ENCODE measurements at places on chromosomes 16 and 17.

DNA sequence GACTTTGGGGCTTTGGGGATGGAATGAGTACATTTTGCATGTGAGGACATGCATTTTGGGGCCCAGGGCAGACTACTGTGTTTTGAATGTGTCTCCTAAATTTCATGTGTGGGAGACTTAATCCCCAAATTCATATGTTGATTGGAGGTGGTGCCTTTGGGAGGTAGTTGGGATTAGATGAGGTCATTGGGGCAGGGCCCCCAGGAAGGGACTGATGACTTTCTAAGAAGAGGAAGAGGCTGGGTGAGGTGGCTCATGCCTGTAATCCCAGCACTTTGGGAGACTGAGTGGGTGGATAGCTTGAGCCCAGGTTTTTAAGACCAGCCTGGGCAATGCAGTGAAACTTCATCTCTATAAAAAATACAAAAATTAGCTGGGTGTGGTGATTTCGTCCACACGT is 42.8 kb upstream of the RAI1 start:
- no peak for DNase-seq

- DNase-seq: no peak
Observed at GRCh38 chr16:28298511-28298878, 6.2 kb downstream of the SBK1 start.

DNA sequence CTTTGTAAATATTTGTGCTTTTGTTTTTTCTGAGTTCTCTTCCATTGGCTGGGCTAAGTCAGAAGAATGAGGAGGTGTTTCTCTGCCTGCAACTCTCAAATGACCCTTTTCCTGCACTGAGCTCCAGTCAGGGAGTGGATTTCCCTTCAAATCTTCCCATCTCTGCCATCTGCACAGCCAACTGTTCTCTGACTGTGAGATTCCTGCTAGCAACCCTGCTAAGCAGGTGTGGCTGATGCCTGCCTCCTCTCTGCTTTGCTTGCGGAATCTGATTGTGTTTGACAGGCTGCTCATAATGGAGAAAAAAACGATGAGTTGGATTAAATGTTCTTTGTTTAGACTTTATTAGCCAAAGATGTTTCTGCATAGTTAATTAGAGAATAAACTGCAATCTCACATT is 519.8 kb downstream of the TMEM114 start:
- no peak for DNase-seq

DNA sequence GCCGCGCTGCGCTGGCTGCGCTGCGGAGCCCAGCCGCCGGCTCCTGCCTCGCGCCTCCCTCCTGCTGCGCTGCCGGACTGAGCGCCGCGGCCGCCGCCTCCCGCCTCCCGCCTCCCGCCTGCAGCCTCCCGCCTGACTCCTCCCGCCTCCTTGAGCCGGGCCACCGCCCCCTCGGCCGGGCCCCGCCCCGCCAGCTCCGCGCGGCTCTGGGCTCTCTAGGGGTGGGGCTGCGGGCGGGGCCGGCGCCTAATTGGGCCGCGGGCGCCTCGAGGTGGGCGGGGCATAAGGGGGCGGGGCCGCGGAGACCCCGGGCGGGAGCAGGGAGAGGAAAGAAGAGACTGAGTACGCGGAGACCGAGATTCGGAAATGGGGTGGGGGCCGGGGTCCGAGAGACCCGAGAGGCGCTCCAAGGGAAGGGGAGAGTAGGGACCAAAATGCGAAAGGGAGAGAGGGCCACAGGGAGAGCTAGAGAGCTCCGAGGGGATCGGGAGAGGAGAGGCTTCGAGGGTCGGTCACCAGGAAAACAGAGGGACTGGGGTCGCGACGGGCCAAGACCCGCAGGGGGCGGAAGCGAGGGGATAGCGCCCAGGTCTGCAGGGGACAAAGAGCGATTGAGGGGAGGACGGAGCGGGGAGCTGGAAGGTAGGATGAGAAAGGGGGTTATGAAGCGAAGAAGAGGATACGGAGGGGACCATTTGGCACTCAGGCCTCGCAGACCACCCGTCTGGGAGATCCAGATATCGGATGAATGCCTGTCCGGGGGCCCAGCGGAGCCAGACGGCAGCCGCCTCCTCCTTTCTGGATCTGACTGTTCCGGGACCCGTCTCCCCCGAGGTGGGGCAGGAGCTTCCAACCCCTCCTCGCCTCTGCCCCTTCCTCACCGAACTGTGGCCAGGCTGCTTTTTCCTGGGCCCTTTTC is at the start of gene C1QL1:
TSS of gene C1QL1 (minus strand) at position 79 of the 919 bp plus-strand sequence. CDS start 255 bp downstream, outside the sequence.
- DNase-seq: peak; percentile 73

DNA sequence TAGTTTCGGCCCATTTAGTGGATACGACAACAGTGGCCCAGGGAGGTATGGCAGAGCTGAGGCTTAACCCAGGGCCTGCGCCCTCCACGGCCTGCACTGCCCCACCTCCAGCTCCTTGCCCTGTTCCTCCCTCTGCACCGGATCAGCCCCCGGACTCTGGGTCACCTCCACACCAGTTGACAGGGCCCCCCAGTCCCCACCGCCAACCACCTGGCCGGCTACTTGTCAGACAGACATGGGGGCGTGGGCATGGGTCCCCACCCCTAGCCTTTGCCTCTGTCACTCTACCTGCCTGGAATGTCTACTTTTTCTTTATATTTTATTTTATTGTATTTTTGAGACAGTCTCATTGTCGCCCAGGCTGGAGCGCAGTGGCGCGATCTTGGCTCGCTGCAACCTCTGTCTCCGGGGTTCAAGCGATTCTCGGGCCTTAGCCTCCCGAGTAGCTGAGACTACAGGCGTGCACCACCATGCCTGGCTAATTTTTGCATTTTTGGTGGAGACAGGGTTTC is 3.0 kb upstream of the ACTG1 start:
- DNase-seq: no peak

DNA sequence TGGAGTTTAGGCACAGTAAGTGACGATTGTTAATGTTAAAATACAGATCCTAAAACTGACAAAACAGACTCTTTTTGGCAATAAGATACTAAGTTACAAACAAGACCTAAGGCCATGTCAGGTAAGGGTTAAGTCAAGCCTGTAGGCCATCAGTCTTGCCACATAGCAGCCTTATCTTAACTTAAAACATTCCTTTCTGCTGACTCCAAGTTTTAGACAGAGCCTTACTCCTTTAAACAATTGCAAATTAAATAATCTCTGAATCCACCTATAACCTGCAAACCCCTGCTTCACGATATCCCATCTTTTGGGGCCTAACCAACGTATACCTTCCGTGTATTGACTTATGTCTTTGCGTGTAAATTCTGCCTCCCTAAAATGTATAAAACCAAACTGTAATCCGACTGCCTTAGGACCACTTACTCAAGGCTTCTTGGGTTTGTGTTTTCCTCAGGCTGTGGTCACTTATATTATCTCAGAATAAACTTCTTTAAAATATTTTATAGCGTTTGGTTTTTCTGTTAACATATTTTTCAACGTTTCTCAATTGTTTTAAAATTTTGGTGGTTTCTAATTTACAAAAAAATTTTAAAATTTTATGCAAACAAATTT is 64.4 kb downstream of the EFCAB5 start:
- no peak for DNase-seq

DNA sequence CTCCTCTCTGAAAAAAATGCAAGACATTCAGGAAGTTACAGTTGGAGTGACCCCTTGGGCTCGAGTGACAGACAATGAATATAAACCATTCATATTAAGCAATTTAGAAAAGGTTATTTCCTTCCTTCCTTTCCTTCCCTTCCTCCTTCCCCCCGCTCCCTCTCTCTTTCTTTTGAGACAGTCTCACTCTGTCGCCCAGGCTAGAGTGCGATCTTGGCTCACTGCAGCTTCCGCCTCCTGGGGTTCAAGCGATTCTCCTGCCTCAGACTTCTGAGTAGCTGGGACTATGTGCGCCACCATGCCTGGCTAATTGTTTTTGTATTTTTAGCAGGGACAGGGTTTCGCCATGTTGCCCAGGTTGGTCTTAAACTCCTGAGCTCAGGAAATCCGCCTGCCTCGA is 13.2 kb downstream of the PSMD12 start:
- DNase-seq: no peak

DNA sequence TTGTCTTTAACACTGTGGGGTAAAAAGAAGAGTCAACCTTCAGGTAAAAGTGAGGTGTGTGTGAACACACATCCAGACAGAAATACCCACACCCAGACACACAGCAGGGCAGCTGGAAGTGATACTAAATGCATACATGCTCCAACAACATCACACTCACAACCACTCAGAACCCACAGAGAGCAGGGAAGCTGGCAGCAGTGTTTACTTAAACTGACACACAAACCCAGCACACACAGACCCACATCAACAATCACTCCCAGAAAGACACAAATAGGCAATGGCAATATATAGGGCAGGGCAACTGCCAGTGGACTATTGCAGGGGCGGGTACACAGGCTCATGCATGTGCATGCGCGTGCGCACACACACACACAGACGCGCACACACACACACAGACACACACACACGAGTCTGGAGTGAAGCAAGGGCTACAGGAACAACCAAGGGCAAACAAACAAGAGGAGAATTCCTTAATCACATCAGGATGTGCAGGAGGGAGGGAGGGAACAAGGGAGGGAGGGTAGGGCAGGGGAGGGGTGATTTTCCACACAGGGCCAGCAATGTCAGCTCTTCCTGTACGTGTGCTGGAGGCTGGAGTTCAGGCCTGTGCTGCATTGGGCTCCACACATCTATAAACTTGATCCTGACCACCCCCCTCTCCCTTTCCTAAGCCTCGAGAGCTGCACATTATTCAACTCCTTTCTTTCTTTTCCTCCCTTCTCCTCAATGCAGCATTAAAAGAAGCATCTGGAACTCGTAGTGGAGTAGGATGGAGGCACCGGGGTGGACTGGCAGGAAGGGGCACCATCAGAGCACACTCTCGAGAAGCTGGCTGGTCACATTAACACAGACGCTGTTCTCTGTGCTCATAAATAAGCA is 30.1 kb downstream of the HIC1 start:
- DNase-seq: no peak

GRCh38 chr17:40750391-40750790 is 4.7 kb downstream of the KRT25 start:
- no peak for DNase-seq

DNA sequence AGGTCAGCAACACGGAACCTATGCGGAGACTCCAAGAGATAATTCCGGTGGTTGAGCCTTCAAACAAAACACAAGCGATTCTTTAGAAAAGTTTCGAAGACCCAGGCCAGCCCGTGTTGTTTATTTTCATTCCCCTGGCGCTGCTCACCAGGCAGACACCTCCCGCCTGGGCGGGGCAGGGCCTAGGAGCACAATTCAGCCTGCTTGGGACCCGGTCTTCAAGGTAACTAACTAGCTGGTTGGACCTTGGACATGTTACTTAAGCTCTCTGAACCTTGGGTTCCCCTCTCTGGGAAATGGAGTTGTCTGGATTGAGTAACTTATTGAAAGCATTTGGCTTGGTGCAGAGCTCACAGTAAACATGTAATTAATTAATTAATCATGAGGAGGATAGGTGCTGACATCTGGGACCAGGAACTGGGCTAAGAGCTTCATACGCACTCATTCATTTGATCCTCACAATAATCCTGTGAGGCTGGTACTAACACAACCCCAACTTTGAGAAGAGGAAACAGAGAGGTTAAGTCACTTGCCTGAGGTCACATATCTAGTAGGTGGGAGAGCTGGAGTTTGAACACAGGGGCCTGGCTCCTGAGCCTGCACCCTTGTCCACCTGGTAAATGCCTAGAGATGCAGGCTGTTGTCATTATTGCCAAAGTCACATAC is 125.3 kb upstream of the SMURF2 start:
- DNase-seq: no peak

DNA sequence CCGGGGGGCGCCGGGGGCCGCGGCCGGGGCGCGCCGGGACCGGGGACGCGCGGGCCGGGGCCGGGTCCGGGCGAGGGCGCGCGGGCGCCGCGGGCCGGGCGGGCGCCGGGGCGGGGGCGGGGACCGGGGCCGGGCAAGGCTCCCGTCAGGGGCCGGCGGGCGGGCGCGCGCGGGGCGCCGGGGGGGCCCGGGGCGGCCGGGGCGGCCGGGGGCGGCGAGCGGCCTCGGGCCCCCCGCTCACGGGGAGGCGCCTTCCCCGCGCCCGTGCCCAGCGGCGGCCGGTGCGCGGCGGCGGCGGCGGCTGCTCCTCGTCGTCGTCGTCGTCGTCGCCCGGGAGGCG is 563 bp downstream of the ZCCHC14 start:
- DNase-seq: no peak

DNA sequence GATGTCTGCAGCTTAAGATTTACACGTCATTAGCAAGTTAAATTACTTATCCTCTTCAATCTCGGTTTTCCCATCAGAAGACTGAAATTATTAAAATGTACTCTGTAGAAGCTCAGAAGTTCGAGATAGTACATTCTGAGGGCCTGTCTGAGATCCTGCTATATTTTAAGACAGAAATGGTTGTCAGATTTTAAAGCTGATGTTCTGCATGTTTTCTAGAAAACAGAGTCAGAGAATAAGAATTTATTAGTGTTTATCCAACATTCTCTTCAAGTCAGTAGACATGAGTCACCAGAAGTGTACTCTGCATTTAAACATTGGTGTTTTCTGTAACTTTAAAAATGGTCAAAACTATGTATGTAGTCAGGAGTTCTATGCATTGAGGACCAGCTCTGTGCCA is 155.2 kb upstream of the MYOCD start:
- no peak for DNase-seq

- DNase-seq: no peak
Observed at GRCh38 chr17:41651625-41652460, 27.5 kb upstream of the KRT17 start.

GRCh38 chr16:10265770-10266615 is 83.8 kb upstream of the GRIN2A start:
- no peak for DNase-seq

- no peak for DNase-seq
Observed at GRCh38 chr16:49096176-49096945, 185.3 kb downstream of the CBLN1 start.

- no peak for DNase-seq
Observed at GRCh38 chr17:8141045-8141444, 11.2 kb downstream of the PER1 start.

GRCh38 chr17:2368359-2368758 is 31.1 kb downstream of the SGSM2 start:
- no peak for DNase-seq

GRCh38 chr16:89971495-89972243 is 23.1 kb downstream of the DEF8 start:
- no peak for DNase-seq

DNA sequence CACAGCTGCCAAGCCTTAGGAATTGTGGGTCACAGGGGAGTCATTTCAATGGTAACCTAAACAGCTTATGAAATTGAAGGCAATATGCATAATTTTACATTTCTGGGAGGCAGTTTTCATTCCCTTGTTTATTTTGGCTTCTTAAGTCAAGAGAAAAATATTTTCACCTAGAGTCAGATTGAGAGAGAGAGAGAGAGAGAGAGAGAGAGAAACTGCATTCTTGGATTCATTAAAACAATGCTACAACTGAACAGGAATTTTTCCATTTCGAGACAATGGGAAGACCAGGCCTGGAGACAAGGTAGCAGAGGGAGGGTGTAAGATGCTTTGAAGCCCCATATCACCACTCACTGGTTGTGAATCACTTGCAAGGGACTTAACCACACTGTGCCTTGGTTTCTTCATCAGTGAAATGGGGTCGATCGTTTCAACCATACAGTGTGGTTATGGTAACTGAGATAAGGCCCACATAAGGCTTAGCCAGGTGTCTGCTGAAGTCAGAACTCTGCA is 224.7 kb upstream of the IRX3 start:
- no peak for DNase-seq

- no peak for DNase-seq
Observed at GRCh38 chr17:32285746-32286517, 20.3 kb downstream of the RHBDL3 start.

All from activated CD4-positive, alpha-beta T cell treated with anti-CD3 and anti-CD28 coated beads for 1 hour (primary cell).